ENCODE measurements at places on chromosomes 3 and 15.

- no peak for DNase-seq
Measured at GRCh38 chr15:66908744-66909095, 156.7 kb upstream of the SMAD3 start.

GRCh38 chr3:53225181-53225580, 30.6 kb downstream of the TKT start:
- DNase-seq, result no peak

DNA sequence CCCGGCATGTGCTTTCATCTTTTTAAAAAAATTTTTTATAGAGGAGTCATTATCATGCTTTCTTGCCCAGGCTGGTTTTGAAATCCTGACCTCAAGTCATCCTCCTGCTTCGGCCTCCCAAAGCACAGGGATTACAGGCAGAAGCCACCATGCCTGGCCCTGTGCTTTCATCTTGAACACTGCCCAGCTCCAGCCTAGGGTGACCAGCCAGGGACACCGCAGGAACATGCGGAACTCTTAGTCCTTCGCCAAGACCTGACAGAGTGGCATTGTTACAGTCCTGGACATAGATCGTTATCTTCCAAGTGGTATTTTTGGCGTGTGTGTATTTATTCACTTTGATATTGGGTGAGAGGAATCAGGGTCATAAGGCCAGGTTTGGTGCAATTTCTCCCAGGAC, 7.9 kb upstream of the FURIN start:
- DNase-seq, result no peak

GRCh38 chr3:18247776-18248310, 177.3 kb downstream of the SATB1 start:
- no peak for DNase-seq

DNA sequence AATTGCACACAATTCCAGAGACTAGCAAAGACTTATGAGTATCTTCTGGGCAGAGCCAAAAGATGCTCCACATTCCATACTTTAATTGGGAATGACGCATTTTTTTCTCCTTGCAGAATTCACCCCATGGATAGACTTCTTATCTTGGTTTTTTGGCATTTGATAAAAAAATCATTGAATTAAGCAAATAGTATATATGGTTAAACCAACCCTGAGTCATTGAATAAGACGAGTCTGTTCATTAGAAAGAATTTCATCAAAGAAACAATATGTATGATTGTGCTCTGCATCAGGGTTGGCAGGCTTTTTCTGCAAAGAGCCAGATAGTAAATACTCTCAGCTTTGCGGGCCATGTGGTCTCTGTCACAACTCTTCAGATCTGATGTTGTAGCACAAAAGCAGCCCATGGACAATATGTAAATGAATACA, 9.2 kb upstream of the PDZRN3 start:
- no peak for DNase-seq
